Muscle of leg (tissue), 16 donors: ENCODE measurements at places on chromosomes 3 and 15. TPM values are rescaled to one million over a fixed set of nuclear protein-coding genes. Genes with fewer than 3 reads are reported as not detected.
A peak's percentile ranks its signal among the peaks of the same experiment; 100 is the strongest.

Gene P2RY1
- 6.8 TPM for total RNA-seq

Gene LHFPL4
- under 0.01 TPM for total RNA-seq

Gene RTP1
- 0.04 TPM for total RNA-seq

Gene CORO2B
- total RNA-seq = 2.9 TPM

Gene LAMB2
- 445 TPM for total RNA-seq

Gene TEX55
- total RNA-seq = not detected

Gene DPPA4
- 0.58 TPM for total RNA-seq

Gene SLC2A2
- under 0.01 TPM for total RNA-seq

DNA sequence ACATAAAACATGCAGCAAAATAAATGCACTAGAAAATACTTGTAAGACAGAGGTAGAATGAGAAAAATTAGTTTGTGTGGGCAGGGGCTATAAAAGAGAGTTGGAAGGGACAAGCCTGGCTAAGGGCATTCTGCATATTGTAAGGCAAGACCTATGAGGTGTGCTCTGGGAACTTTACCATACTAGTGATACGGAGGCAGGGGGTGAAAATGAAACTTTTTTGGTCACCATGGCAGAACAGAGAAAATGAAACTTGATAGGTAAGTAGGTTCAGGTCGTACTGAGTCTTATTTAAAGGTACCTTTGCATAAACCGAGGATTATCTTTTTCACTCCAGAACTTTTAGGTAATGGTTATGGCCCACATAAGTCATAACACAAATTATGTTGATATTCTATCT, 74.7 kb upstream of the ACKR4 start:
- peaks cover 36% of the 10 kb centered on the region for H3K36me3 ChIP-seq
- no peak overlapping the region for H3K27ac ChIP-seq
- no peaks in the 10 kb centered on the region for H3K27me3 ChIP-seq
- H3K4me3 ChIP-seq = no peak overlapping the region

DNA sequence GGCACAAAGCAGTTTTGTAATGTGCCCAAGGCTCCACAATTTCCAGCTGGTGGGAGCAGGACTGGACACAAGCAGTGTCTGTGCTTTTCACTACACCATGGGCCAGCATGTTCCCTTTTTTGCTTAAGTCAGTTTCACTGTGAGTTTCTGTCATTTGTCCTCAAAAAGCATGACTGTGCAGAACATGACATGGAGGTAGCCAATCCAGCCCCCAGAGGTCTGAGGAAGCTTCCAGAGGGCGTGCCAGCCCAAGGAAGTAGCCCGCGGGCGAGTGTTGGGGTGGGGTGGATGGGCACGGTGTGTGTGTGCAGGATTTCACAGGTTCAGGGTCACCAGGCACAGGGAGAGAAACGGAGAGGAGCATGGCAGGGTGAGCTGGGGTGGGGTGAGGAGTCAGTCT, 8.0 kb upstream of the EEFSEC start:
- H3K27me3 ChIP-seq = peaks cover 8% of the 10 kb centered on the region
- H3K27ac ChIP-seq = no peak overlapping the region
- DNase-seq = peak; percentile 70
- H3K4me1 ChIP-seq = no peaks in the 10 kb centered on the region
- H3K36me3 ChIP-seq = no peaks in the 10 kb centered on the region
- H3K4me3 ChIP-seq = no peak overlapping the region

DNA sequence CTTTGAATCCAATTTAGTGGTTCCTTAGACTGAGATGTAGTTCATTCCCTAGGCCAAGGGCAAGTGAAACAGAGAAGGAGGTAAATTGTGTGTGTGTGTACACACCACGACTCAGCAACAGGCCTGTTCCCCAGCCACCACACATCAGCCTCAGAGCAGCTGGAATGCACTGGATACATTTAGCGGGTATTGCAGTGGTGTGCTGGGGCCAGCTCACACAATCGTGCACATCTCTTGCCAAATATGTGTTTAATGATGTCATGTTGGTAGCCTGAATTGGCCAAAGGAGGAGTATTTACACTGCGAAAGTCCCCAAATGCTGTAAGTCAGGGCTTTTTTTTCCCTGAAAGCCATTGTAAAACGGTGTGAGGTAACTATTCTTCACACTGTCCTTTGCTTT, 82.3 kb downstream of the RBPMS2 start:
- H3K36me3 ChIP-seq = peaks cover 53% of the 10 kb centered on the region
- peaks cover 58% of the 10 kb centered on the region for H3K4me1 ChIP-seq
- DNase-seq = peak; percentile 89
- peak overlapping the region; percentile 83 for H3K27ac ChIP-seq
- no peak overlapping the region for H3K4me3 ChIP-seq
- H3K27me3 ChIP-seq = no peaks in the 10 kb centered on the region

GRCh38 chr15:40958723-40959122, 5.5 kb downstream of the CHAC1 start:
- DNase-seq = no peak
- no peak overlapping the region for H3K4me3 ChIP-seq
- peaks cover 5% of the 10 kb centered on the region for H3K27me3 ChIP-seq
- peak overlapping the region; percentile 84 for H3K27ac ChIP-seq

DNA sequence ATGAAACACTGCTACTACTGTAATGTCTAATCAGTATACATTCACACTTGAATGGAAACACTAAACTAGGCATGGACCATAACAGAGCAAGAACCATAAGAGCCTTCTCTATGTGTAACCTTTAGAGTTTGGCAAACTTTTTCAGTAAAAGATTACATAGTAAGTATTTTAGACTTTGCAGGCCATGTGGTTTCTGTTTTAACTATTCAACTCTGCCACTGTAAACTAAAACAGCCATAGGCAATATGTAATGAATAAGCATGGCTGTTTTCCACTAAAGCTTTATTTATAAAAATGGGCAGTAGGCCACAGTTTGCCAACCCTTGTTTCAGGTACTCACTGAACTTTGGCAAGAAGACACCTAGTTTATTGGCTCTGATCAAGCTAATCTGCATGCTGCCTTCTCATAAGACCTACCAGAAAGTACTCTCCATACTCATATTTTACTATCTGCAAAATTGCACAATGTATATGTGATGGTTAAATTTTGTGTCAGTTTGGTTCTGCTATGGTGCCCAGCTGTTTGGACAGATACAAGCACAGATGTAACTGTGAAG, 46.0 kb downstream of the UACA start:
- no peak overlapping the region for H3K4me3 ChIP-seq
- no peak overlapping the region for H3K27ac ChIP-seq
- H3K36me3 ChIP-seq = peaks cover 2% of the 10 kb centered on the region
- DNase-seq = no peak
- H3K27me3 ChIP-seq = no peaks in the 10 kb centered on the region

DNA sequence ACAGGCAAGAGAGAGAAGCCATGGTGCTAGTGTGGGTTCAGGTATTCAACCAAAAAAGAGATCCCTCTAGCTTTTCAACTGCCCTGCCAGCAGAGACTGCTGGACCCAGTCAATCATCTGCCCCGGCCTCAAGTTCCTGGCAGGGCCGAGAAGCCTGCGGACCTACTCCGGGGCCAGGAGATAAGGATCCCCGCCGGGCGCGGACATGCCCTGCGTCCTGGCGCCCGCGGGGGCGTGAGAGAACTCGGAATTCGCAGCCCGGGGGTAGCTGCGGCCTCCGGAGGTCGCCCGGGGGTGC, 821 bp upstream of the MAGI1 start:
- DNase-seq = no peak
- peaks cover 5% of the 10 kb centered on the region for H3K27me3 ChIP-seq
- peaks cover 22% of the 10 kb centered on the region for H3K4me1 ChIP-seq
- peak overlapping the region; percentile 84 for H3K27ac ChIP-seq
- H3K36me3 ChIP-seq = no peaks in the 10 kb centered on the region

GRCh38 chr3:197789309-197789708, 1.7 kb upstream of the LRCH3 start:
- H3K4me1 ChIP-seq = peaks cover 3% of the 10 kb centered on the region
- no peak overlapping the region for H3K4me3 ChIP-seq
- no peak for DNase-seq

GRCh38 chr15:85168642-85169173, 187.1 kb downstream of the PDE8A start:
- H3K4me1 ChIP-seq = peaks cover 2% of the 10 kb centered on the region
- H3K27ac ChIP-seq = no peak overlapping the region
- H3K36me3 ChIP-seq = no peaks in the 10 kb centered on the region

GRCh38 chr3:105579439-105579838, 212.7 kb downstream of the ALCAM start:
- DNase-seq = no peak
- H3K27ac ChIP-seq = no peak overlapping the region
- no peaks in the 10 kb centered on the region for H3K36me3 ChIP-seq
- no peaks in the 10 kb centered on the region for H3K27me3 ChIP-seq
